CD4-positive, alpha-beta memory T cell (primary cell): ENCODE measurements at places on chromosomes 1 and 21. TPM values are rescaled to one million over a fixed set of nuclear protein-coding genes. Genes with fewer than 3 reads are reported as not detected.

GOLT1A gene
- not detected for total RNA-seq

DNA sequence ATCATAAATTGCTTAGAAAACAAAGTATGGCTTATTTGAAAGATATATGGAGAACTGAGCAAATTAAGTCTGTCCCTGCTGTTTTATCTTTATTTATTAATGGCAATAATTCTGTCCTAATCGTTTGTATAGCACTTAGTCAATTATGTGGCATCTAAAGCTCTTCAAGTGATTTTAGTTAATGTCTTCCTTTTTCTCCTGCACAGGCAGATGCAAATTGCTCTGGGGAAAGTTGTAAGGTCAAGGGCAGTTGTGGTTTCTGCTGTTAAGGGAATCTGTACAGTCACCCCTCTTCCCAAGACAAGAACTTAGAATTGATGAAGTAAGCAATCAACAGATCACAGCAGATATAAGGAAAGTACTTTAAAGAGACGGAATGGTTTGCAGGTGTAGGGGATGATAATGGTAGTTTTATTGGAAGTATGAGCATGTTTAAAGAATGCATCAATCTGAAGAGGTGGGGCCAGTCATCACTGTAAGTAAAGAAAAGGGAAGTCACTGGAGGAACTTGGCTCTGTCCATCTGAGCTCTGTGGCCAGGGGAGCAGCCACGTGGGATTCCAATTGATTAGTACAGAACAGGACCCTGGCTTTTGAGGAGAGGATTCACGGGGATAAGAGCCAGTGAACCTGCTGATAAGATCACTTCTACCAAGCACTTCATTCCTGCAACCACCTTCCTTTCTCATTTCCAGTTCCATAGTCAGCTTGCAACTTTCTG, 116.0 kb upstream of the KCNJ6 start:
- no peak for DNase-seq
- no peaks in the 10 kb centered on the region for H3K4me1 ChIP-seq
- no peak overlapping the region for H3K4me3 ChIP-seq
- no peak overlapping the region for H3K27ac ChIP-seq
- no peaks in the 10 kb centered on the region for H3K27me3 ChIP-seq

- H3K36me3 ChIP-seq = no peaks in the 10 kb centered on the region
- no peaks in the 10 kb centered on the region for H3K4me1 ChIP-seq
- no peak for DNase-seq
- H3K27me3 ChIP-seq = no peaks in the 10 kb centered on the region
These were observed 16.4 kb downstream of the TCEANC2 start for GRCh38 chr1:54069791-54070170.

PGLYRP3 gene
- total RNA-seq = not detected

GRCh38 chr21:33075128-33075527, 5.2 kb downstream of the OLIG1 start:
- no peaks in the 10 kb centered on the region for H3K36me3 ChIP-seq
- no peak overlapping the region for H3K27ac ChIP-seq
- no peak for DNase-seq
- peaks cover 17% of the 10 kb centered on the region for H3K27me3 ChIP-seq
- H3K4me3 ChIP-seq = no peak overlapping the region
- peaks cover 15% of the 10 kb centered on the region for H3K4me1 ChIP-seq

NBL1 gene
- 22.8 TPM for total RNA-seq

- no peaks in the 10 kb centered on the region for H3K4me1 ChIP-seq
- H3K36me3 ChIP-seq = peaks cover 54% of the 10 kb centered on the region
- no peaks in the 10 kb centered on the region for H3K27me3 ChIP-seq
- H3K4me3 ChIP-seq = no peak overlapping the region
- DNase-seq = no peak
- no peak overlapping the region for H3K27ac ChIP-seq
These were observed 21.6 kb downstream of the VPS13D start for GRCh38 chr1:12251442-12251841.

- H3K27me3 ChIP-seq = no peaks in the 10 kb centered on the region
- no peak overlapping the region for H3K4me3 ChIP-seq
- no peaks in the 10 kb centered on the region for H3K4me1 ChIP-seq
- no peak for DNase-seq
- no peak overlapping the region for H3K27ac ChIP-seq
These were observed 234.9 kb downstream of the PTPRC start for GRCh38 chr1:198873696-198874230.

GRCh38 chr1:1669468-1670440, 10.9 kb upstream of the CDK11B start:
- no peak overlapping the region for H3K27ac ChIP-seq
- H3K27me3 ChIP-seq = no peaks in the 10 kb centered on the region
- H3K4me1 ChIP-seq = peaks cover 3% of the 10 kb centered on the region
- peaks cover 24% of the 10 kb centered on the region for H3K36me3 ChIP-seq
- no peak for DNase-seq

FCRL6 gene
- 0.41 TPM for total RNA-seq

DNA sequence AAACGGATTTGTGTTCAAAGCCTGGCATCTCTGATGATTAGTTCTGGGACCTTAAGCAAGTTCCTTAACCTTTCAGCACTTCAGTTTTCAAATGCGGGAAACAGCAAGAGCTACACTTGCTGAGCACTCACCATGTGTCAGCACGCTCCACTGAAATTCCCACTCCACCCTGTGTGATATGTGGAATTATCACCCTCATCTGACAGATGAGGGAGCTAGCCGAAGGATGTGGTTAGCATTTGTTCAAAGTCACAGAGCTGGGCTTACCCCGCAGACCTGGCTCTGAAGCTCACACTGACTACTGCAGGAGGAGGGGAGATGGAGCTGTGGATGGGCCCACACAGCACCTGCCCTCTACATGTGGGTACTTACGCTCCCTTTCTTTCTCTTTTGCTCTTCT, 29.1 kb downstream of the IL12RB2 start:
- H3K4me3 ChIP-seq = no peak overlapping the region
- peaks cover 54% of the 10 kb centered on the region for H3K4me1 ChIP-seq
- H3K27ac ChIP-seq = peak overlapping the region; percentile 39
- DNase-seq = peak; percentile 36
- no peaks in the 10 kb centered on the region for H3K27me3 ChIP-seq

- H3K4me3 ChIP-seq = no peak overlapping the region
- H3K27ac ChIP-seq = no peak overlapping the region
- peaks cover 28% of the 10 kb centered on the region for H3K36me3 ChIP-seq
- peaks cover 27% of the 10 kb centered on the region for H3K4me1 ChIP-seq
- DNase-seq = no peak
- H3K27me3 ChIP-seq = no peaks in the 10 kb centered on the region
These were observed 75.8 kb upstream of the SDC3 start for GRCh38 chr1:30984165-30984889.

DNA sequence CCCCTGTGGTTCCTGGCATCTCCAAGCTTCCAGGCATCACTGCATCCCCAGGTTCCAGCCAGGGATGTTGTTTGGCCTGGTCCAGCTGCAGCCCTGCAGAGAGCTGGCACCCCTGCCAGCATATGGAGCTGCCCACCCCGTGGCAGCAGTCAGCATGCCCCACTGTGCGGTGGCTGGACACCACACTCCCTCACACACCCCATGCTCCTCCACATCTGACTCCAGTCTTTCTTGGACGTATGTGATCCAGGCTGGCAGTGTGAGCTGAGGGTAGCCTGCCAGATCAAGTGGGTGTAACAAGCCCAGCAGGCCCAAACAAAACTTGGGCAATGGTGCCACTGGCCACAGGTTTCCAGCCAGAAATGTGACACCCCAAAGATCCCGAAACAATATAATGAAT, 620.4 kb downstream of the RWDD3 start:
- no peak overlapping the region for H3K4me3 ChIP-seq
- no peaks in the 10 kb centered on the region for H3K36me3 ChIP-seq
